ENCODE measurements at places on chromosomes 12 and 14.

GRCh38 chr12:77102691-77103090 is 37.3 kb upstream of the E2F7 start:
- no peak for DNase-seq

- no peak for DNase-seq
Observed at GRCh38 chr14:93999573-93999972, 2.5 kb downstream of the CCDC197 start.

- no peak for DNase-seq
Observed at GRCh38 chr12:80763874-80764273, 47.2 kb downstream of the MYF5 start.

DNA sequence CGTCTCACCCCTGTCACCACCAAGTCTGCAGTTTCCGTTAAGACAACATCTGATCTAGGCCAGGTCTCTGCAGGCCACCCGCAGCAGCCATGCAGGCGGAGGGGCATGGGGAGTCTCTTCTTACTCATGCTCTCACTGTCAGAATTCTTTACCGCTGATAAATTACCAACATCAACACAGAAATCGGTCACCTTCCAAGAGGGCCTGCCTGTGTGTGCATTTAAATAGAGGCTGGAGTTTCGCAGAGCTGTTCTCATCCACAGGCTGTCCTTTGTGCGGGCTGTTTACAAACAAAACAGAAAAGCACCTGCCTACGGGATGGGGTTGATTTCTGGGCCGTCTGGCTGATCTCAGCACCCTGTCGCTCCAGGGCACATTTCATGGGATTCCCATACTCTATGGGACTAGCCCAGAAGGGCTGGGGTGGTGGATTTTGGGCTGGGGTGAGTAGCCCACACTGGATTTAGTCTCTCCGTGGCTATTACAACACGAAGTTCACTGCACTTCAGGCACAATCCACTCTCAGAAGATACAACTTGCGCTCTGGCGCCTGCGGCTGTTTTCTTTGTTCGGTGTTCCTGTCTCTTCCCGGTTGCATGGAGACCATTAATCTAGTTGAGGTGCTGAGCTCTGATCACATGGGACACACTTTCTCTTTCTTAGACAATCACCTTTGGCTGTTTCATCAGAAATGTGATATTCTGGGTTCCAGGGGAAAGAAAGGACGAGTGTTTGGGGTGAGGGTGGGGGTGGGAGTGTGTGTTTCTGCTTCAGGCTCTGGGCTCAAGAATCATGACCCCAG is 331.1 kb downstream of the GLT1D1 start:
- no peak for DNase-seq

GRCh38 chr12:2333491-2334195 is 280.9 kb downstream of the CACNA1C start:
- no peak for DNase-seq

DNA sequence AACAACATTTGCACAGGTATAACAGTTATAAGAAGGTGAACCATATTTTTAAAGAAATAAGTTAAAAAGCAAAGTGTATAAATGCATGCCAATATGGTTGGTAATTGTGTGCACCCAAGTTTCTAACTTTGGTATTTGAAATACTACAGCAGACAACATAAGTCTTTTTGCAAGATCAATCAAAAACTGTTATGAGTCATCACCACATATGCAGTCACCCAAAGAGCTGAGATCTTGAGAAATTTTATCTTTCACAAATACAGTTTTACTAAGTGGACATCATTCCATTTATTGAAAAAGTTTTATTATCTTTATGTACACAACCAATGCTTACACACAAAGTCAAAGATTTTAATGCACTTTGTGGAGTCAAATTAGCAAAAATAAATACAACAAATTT is 7.0 kb upstream of the ACSS3 start:
- DNase-seq, result no peak

GRCh38 chr12:78759367-78759766 is 105.2 kb upstream of the SYT1 start:
- no peak for DNase-seq

DNA sequence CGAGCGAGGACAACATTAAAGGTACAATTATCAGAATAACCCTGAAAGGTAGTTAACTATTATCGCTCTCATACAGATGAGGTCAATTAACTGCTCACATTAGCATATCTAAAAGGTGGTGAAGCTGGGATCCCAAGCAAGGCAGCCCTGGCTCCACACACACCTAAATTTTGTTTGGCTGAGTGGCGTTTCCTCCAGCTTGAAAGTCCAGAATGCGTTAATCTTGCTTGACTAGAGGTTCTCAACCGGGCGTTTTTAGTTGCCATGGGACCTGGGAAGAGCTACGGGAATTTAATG is 531 bp downstream of the DLGAP5 start:
- no peak for DNase-seq

DNA sequence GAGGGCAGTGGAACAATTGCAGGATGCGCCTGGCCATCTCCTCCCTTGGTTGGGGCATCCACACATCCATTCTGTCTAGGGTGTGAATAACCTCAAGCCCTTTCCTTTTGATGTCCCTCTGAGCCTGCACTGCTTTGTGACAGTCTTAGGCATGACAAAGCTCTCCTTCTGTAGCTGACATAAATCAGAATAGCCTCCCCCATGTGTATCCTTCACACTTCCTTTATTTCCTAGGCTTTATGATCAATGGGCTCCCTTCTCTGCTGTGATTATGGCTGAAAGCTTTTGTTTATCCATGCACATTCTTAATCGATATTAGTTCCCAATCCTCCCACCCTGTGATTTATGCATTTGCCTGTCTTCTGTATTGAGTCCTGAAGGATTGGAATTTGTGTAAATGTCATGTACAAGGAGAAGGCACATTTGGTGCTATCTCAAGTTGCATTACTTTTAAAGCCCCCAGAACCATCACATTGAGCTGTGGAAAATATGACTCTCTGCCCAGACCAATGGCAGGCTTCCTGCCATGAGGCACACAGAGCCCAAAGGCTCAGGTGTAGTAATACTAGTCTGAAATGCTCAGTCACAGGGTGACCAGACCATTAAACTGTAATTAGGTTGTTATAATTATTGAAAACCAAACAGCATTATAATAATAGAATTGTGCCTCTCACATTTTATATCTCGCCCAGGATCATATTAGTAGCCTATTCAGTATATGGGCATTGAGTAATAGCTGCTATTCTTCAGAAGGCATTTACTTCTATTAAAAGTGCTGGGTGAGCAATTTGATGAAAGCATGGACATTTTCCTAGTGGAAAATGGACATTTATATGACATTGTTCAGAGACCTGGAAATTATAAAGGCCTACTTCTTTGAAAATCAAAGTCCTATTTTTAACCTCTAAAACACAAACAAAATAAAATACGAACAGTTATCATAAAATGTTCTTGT is 14.0 kb downstream of the EMP1 start:
- DNase-seq, result no peak

DNA sequence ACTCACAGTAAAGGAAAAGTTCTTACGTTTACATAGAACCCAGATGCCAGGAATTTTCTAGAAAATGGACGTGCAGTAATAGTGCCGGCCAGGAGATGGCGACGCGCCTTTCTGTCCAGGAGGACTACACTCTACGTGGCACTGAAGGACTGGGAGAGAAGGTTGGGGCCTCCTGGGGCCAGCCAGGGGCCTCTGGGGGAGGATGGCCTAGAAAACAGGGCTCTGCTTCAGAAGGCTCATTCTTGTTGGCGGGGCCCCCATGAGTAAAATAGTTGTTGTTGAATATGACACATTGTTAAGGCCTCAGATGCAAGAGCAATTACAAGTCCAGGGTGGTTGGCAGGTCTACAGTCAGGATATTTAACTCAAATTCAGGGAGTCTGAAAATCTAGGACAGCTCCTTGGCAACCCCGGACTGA is 120.1 kb upstream of the MAX start:
- DNase-seq, result peak; percentile 37

DNA sequence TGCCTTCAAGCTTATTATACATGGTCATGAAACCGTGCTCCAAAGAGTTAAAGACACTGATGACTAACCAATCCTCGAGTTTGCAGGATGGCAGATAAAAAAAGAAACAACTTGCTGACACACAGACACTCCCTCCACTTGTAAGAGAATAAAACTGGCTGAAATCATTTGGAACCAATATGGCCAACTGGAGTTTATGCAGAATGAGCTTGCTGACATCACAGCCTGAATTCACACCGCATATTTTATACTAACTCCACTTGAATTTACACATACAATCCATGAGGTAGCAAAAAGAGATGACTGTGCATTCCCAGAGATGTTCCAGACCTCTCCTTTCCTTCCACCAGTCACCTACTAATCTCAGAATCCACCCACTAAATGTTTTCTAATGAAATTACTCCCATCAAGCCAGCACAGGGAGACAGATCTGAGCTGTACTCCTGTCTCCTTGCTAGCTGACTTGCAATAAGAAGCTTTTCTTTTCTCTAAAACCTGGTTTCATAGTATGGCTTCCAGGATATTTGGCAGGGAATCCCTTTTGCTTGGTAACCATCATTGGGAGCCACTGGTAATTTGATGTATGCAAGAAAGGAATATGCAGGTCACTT is 15.8 kb upstream of the PTPRR start:
- no peak for DNase-seq

Data from activated naive CD4-positive, alpha-beta T cell (primary cell).